ENCODE measurements at places on chromosomes 1 and 21.

GRCh38 chr1:117976381-117976780, 46.8 kb downstream of the WDR3 start:
- no peak for DNase-seq

DNA sequence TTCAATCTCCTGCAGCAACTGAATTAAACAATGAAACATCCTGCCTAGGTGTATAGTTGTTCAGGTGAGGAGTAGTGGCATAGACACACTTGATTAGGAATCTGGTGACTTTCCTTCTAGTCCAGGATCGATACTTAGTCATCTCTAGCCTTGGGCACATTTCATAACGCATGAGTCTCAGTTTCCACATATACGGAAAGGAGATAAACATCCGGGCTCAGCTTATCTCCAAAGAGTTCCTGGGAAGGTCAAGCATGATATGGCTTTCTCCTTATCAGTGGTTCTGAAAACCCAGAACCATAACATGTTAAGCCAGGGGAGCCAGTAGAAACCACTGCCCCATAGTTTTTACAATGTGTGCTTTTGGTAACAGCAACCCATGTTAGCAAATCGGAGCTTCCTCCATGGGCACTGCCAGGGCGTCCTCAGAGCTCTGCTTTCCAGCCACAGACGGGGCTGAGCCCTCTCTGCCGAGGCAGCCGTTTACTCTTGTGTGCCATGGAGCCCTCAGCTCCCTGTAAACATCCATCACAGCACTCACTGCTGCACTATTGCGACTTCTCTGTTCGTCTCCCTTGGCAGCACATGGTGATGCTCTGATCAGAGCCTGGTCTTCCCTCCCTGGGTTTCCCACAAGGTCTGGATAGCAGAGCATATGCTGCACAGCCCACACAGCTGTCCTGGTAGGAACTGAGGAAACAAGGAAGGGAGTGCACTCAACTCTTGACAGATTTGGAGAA, 34.6 kb downstream of the RUNX1 start:
- no peak for DNase-seq

GRCh38 chr21:42807938-42808613, 71.3 kb downstream of the WDR4 start:
- no peak for DNase-seq

DNA sequence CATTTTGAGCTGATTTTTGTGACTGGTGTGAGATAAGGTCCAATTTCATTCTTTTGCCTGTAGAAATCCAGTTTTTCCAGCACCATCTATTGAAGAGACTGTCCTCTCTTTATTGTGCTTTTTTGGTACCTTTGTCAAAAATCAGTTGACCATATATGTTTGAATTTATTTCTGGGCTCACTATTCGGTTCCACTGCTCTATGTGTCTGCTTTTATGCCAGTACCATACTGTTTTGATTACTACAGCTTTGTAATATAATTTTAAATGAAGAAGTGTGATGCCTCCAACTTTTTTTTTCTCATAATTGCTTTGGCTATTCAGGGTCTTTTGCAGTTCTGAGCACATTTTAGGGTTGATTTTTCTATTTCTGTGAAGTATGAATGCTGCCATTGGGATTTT, 69.0 kb downstream of the LAMC2 start:
- no peak for DNase-seq

DNA sequence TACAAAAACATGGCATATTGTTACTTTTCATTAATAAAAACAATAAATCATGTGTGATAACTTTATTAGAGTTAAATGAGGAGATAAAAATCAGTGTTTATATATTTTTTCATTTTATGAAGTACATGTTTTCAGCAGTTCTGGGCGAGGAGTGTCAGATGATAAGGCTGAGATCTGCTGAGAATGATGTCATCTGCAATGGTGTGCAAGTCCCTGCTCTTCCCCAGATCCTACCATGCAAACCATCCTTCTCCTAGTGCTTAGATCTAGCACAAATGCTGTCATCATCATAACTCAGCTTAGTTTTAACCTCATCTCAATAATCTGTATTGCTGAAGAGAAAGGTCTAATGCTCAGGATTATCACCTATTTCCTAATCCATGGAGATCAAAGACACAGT, 214.4 kb upstream of the DAB1 start:
- DNase-seq = no peak

- no peak for DNase-seq
Measured at GRCh38 chr1:19712928-19713327, 48.3 kb downstream of the HTR6 start.

DNA sequence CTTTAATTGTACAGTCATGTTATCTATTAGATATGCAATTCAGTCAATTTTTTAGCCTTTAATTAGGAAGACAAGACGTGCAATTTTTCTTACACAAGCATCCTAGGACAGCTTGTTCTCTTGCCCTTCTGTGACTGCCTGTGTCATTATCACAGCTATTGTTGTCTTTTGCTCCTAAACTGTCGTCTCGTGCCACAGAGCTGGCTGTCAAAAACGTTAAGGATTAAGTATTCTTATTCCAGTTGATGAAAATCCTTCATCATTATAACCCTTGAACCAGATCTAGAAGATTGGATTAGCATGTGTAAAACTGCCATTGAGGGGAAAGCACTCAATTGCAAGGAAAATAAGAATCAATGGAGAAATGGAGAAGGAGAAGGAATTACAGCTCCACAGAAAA, 43.8 kb upstream of the AIM2 start:
- no peak for DNase-seq

- no peak for DNase-seq
Measured at GRCh38 chr21:16280686-16281091, 550.9 kb downstream of the USP25 start.

DNA sequence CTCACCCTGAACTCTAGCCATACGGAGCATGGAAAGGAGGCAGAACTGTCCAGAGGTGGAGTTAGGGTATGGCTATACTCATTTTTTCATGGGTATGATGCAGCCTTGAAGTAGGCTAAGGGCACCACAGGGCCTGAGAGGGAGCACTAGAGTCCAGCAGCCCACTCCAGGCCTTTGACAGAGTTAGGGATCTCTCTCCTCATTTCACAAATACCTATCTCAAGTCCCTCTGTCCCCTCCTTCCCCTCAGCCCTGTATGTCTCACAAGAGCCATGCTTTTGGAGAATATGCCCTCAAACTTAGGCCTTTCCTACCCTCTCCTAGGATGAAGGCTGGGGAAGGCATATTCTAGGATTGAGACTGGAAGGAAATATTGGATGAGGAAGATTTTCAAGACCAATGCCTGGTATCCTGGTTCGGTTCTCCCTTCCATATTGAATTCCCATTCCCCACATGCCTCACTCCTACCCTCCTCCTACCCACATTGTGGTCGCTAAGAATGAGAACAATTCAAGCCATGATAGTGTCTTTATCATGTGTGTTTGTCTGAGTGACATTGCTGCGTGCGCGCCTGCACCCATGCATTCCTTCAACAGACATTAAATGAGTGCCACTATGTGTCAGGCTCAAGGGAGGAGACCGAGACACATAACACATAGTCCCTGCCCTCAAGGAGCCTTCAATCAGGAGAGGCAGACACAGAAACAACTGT, 2.6 kb upstream of the NECTIN4 start:
- no peak for DNase-seq

DNA sequence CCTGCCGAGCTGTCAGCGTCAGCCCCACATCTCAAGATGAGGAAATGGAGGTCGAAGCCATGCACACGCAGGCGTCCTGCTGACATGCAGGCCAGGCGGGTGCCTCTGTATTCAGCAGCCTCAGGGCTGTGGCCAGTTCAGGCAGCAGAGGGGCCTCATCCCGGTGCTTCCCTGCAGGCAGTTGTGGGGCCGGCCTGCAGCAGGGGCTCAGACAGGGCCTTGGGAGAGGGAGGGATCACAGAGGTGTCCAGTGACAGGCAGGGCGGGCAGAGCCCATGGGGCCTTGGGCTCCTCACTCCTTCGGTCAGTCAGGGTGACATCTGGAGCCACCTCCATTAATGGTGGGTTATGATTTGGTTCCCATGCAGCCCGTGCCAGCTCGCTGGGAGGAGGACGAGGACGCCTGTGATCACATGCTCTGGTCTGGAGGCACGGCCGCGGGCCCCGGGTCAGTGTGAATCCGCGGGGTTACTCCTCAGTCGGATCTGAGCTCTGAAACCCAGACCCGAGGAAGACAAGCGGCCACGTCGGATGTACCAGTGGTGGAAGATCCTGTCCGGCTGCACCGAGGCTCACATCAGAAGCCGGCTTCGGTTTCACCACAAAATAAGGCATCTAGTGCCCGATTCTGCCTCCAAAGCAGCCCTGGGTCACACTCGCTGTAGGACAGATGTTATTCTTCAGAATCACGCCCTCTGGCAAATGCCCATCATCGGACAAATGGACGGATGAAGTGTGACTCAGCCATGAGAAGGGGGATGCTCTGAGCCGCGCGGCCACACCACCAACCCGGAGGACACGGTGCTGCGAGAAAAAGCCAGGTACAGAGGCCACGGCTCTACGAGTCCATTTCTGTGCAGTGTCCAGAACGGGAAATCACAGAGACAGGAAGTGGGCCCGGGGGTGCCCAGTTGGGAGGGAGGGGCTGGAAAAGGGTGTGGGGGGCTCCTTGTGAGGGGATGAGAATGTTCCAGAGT, 33.4 kb downstream of the KRTAP10-1 start:
- no peak for DNase-seq

DNA sequence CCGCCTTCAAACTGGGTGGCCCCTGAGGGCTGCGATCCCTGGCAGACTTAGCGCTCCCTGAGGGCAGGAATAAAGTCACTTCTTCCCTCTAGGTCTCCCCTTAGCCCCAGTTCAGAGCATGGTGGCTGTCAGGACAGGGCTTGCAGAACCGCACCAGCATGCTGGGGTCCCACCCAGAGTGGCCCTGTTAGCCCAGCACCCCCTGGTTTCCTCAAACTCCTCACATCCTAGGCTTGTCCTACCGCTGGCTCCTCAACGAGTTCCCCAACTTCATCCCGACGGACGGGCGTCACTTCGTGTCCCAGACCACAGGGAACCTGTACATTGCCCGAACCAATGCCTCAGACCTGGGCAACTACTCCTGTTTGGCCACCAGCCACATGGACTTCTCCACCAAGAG, 15.8 kb downstream of the CNTN2 start:
- no peak for DNase-seq

- no peak for DNase-seq
Measured at GRCh38 chr1:69504730-69505252, 62.9 kb upstream of the LRRC7 start.

- no peak for DNase-seq
Measured at GRCh38 chr1:64686828-64687724, 57.8 kb upstream of the RAVER2 start.

DNA sequence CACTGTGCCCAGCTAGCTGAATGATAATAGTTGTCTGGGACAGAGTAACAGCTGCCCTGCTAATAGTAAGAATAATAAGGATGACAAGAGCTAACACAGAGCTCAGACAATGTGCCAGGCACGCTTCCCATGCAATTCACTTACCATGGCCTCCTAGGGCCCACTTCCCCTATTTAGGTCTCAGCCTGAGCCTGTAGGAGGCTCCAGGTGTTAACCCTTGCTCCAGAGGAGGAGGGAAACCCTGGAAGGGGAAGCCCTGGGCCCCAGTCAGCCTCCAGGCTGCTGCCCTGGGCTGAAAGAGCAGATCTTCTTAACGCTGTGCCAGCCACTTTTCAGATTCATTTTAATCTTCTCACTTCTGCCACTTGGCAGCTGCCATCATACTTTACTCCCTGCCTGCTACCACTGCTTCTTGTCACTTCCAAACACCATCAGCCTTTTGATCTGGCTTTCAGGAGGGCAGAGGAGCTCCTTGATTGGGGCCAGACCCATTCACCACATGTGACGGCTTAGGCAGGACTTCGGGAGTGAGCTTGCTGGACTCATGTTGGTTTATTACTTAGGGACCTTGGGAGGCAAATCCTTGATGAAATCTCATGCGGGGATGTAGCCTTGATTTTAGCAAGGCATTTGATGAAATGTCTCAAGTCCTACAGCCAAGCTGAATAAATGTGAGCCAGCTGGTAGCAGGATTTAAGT, 66.7 kb upstream of the PARP1 start:
- DNase-seq = no peak

DNA sequence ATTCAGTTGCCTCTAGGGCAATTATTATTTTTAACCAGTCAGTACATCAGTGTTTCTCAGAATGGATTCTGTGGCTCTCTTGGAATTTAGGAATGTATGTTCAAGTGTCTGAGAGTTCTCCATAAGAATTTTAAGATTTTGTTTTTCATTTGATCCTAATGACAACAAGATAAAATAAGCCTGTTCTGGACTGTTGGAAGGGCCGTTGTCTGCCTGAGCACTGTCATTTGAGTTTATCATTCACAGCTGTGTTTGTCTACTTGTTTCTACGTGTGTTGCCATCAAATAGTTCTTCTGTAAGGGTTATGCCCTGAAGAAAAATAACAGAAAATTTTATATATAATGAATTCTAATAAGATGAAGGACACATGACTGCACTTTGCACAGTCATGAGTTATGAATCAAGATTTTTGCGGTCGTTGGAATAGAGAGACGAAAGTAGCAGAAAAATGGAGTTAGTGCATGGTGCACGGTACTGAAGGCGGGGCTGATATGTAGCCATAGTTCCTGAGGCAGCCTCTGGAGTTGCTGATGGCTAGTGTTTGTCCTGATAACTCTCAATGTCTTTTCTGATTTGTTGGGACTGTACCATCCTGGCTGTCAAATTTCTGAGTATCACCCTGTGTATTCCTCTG, 92.5 kb downstream of the NOS1AP start:
- no peak for DNase-seq

DNA sequence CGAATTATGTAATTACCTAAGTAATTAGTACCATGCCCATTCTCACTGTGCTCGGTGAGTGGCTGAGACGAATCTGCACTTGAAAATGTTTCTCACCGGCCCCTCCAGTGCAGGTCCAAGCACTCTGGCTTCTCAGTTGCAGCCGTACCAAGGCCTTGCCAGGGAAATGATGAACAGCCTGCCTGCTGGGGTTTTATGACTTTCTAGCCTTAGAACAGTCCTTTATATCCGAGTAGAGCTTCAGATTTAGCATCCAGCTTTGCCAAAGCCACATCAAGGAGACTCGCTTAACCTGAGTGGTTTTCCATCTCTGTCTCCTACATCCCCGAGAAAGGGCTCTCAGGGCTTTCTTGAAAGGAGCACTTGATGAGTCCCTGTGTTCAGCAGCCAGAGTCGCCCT, 83.4 kb downstream of the GREM2 start:
- DNase-seq = no peak

- no peak for DNase-seq
Measured at GRCh38 chr1:202049129-202049528, 38.7 kb downstream of the ELF3 start.

DNA sequence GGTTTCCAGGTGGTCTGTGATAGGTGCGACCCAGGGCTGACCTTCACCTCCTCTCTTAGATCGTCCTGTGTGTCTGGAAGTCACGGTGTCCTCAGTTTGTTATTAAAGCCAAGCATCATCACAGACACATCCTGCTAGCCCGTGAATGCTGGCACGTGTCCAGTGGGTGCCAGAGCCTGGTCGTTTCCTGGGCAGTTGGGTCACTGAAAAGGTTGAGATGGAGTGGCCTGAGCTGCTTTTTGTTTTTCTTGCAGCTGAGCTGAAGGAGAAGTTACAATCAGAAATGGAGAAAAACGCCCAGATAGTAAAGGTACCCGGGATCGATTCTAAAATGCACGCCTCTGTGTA, 23.2 kb downstream of the PCNT start:
- no peak for DNase-seq

- no peak for DNase-seq
Measured at GRCh38 chr1:187840557-187840956, 1011.8 kb downstream of the PLA2G4A start.
